Endothelial cell of umbilical vein (primary cell): ENCODE measurements at places on chromosomes 4 and X. TPM values are rescaled to one million over a fixed set of nuclear protein-coding genes. Genes with fewer than 3 reads are reported as not detected.

DNA sequence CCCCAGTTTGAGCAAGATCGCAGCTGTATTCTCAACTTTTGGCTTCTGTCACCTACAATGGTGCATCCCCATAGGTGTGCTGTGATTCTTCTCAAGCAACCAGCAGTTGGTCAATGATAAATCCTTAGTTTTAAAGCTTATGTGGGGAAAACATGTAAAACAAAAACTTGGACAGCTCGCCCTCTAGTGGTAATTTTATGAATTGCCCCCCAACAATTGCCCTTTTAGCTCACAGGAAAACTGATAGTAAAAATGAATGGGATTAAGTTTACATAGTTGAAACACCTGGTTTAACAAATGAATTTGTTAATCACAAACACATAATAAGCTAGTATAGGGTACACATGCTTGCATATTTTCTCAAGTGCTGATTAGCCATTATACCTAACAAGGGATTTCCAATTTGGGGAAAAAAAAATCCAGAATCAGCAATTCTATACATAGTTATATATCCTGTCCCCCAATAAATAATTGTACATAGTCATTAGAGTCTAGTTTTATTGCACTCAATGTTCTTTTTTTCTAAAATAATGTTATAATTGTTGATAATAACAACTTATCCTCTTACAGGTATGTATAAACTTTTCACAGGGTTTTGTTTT is 30.1 kb downstream of the TEX13A start:
- peak; percentile 43 for DNase-seq

GRCh38 chr4:15717086-15717485 is 14.2 kb downstream of the BST1 start:
- peak; percentile 57 for DNase-seq

GRCh38 chr4:2829321-2829932 is 14.2 kb upstream of the ADD1 start:
- DNase-seq = no peak

DNA sequence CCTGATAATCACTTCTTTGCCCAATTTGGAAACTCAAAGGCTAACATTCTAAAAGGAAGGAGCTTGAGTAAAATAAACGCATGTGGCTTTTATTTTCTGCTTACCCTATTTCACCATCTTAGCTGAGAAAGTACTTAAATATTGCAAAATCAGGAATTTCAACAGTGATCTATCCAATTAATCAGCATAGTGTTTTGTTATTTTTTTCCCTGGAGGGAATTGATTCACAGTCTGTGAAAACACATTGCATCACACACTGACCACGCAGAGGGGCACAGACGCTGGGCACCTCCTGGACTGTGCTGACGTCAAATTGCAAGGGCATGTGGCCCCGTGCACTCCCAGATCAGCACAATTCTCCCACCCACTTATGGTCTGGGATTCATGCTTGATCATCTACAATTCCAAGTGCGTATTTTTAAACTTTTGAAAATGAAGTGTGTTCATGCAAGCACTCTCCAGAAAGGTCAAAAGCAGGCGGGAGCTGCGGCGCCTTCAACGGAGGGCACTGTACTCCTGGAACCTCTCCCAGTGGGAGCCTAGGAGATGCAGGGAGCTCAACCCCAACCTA is 320.6 kb upstream of the PPARGC1A start:
- no peak for DNase-seq

DNA sequence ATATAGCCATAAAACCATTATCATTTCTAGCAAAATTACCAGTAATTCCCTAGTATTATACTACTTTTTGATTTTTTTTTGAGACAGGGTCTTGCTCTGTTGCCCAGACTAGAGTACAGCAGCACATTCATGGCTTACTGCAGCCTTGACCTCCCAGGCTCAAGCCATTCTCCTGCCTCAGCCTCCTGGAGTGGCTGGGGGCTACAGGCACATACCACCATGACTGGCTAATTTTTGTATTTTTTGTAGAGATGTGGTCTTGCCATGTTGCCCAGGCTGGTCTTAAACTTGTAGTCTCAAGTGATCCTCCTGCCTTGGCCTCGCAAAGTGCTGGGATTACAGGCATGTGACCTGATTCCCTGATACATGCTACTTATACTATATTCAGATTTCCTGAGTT is 13.7 kb downstream of the N4BP2 start:
- no peak for DNase-seq

GRCh38 chr4:5772528-5773270 is 61.7 kb downstream of the EVC start:
- DNase-seq = no peak

Gene SLC6A14
- total RNA-seq = not detected in 2 replicates

Gene C4orf36
- total RNA-seq = 0.66 TPM in 1 of 2 replicates, not detected in the other
